ENCODE measurements at places on chromosomes 16 and 17. TPM values are rescaled to one million over a fixed set of nuclear protein-coding genes. Genes with fewer than 3 reads are reported as not detected.

STH gene
- not detected for polyA plus RNA-seq

- H3K27me3 ChIP-seq = no peaks in the 10 kb centered on the region
- no peaks in the 10 kb centered on the region for H3K36me3 ChIP-seq
- no peak overlapping the region for H3K4me3 ChIP-seq
- no peak for DNase-seq
- H3K27ac ChIP-seq = no peak overlapping the region
These were observed 55.4 kb downstream of the COPRS start for GRCh38 chr17:31803494-31804213.

GRCh38 chr16:88264641-88265285 is 118.0 kb upstream of the ZNF469 start:
- H3K27me3 ChIP-seq = no peaks in the 10 kb centered on the region
- no peaks in the 10 kb centered on the region for H3K4me1 ChIP-seq
- H3K4me3 ChIP-seq = no peak overlapping the region
- peak overlapping the region; percentile 47 for H3K27ac ChIP-seq
- H3K36me3 ChIP-seq = no peaks in the 10 kb centered on the region

GRCh38 chr16:25045696-25046381 is 30.7 kb upstream of the ARHGAP17 start:
- H3K4me3 ChIP-seq = no peak overlapping the region
- no peak for DNase-seq
- no peaks in the 10 kb centered on the region for H3K27me3 ChIP-seq
- H3K4me1 ChIP-seq = peaks cover 23% of the 10 kb centered on the region

- H3K4me1 ChIP-seq = peaks cover 53% of the 10 kb centered on the region
- no peak overlapping the region for H3K27ac ChIP-seq
These were observed 1.6 kb downstream of the CISD3 start for GRCh38 chr17:38731526-38732294.

OR1A1 gene
- polyA plus RNA-seq = not detected

GRCh38 chr16:65032387-65032786 is 89.5 kb downstream of the CDH11 start:
- H3K27me3 ChIP-seq = no peaks in the 10 kb centered on the region
- H3K36me3 ChIP-seq = no peaks in the 10 kb centered on the region
- H3K27ac ChIP-seq = no peak overlapping the region

DNA sequence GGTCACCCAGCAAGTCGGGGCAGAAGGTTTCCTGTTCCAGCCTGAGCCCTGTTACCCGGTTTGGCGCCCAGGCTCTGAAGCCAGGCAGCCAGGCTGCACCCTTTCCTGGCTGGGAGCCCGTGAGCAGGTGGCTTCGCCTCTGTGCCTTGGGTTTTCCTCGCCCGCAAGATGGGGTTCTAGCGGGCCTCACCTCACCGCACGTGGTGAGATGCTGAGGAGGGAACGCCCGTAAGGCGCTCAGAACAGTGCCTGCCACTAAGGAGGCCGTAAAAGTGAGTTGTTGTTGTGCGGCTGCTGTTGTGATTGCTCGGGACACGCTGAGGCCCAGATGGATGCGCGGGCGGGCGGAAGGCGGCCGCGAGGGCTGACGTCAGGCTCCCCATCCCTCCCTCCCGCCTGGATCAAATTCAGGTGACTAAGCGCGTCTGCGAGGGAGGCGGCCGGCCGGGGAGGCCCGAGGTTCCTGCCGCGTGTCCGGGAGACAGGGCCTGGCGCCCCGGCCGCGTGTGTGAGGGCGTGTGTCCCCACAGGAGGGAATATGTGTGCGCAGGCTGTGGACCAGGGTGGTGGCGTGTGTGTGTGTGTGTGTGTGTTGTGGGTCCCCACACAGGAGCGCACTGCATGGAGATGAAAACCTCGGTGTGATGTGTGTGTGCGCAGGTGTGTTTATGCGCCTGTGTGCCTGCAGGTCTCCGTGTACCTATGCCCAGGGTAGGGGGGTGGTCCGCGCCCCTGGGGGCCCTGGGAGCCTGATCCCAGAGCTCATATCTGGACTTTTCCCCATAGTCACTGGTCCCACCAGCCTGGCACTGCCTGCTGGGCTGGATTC is 4.3 kb downstream of the CAMKK1 start:
- peak overlapping the region; percentile 43 for H3K27ac ChIP-seq
- H3K4me3 ChIP-seq = no peak overlapping the region
- no peaks in the 10 kb centered on the region for H3K36me3 ChIP-seq
- no peak for DNase-seq

SOCS3 gene
- 38.9 TPM for polyA plus RNA-seq

DNA sequence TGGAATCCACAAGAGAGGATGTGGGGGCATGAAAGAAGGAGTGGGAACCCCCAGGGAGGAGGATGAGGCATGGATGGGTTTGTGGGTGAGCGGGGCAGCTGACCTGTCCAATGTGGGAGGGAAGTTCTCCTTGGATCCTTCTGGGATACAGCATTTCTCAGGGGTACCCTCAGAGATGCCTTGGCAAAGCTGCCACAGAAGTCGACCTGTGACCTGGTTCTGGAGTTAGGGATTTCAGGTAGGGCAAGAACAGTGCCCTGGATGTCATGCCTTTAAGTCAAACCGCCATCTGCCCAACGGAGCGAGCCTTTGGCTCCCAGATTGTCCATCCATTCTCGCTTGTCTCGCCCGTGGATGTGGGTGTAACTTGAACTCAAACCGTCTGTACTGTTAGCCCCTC is 30.0 kb downstream of the WSCD1 start:
- no peak overlapping the region for H3K27ac ChIP-seq
- H3K27me3 ChIP-seq = no peaks in the 10 kb centered on the region
- H3K36me3 ChIP-seq = no peaks in the 10 kb centered on the region

- DNase-seq = no peak
- no peaks in the 10 kb centered on the region for H3K27me3 ChIP-seq
- no peaks in the 10 kb centered on the region for H3K36me3 ChIP-seq
- H3K4me1 ChIP-seq = peaks cover 55% of the 10 kb centered on the region
These were observed 267.9 kb downstream of the CPPED1 start for GRCh38 chr16:12535535-12536411.

PLA2G10 gene
- polyA plus RNA-seq = not detected

GRCh38 chr16:26606381-26607150 is 460.2 kb upstream of the C16orf82 start:
- DNase-seq = no peak
- no peaks in the 10 kb centered on the region for H3K27me3 ChIP-seq
- no peak overlapping the region for H3K27ac ChIP-seq
- H3K4me3 ChIP-seq = no peak overlapping the region
- H3K36me3 ChIP-seq = no peaks in the 10 kb centered on the region

DNA sequence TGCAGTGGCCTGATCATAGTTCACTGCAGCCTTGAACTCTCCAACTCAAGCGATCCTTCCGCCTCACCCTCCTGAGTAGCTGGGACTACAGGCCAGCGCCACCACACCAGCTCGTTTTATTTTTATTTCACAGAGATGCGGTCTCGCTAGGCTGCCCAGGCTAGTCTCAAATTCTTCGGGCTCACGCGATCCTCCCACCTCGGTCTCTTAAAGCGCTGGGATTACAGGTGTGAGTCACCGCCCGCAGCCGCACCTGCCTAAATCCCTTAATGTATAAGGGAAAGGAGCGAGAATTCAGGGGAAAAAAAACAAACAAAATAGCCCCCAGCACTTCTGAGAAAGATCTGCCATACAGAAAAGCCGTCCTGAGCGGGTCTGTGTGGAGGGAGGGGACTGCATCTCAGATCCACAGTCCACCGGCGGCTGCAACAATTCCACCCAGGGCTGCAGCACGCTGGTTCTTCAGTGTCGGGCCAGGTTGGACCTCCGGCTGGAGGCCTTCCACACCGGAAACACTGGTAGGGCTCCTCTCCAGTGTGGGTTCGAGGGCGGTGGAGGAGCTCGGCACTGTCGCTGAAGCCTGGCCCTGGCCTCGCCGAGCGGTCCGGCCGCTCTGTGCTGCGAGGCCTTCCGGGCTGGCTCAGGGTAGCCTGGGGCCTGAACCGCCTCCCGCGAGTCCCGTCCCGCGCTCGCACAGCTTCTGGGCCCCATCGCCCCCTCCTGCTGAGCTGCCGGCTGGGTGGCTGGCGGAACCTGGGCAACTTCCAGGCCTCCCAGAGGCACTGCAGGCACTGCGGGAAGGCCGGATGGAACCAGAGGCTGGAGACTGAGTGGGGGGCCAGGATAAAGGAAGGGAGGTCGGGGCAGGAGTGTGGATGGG is 7.0 kb downstream of the ZNF843 start:
- H3K27ac ChIP-seq = no peak overlapping the region
- no peak for DNase-seq
- H3K36me3 ChIP-seq = no peaks in the 10 kb centered on the region

DNA sequence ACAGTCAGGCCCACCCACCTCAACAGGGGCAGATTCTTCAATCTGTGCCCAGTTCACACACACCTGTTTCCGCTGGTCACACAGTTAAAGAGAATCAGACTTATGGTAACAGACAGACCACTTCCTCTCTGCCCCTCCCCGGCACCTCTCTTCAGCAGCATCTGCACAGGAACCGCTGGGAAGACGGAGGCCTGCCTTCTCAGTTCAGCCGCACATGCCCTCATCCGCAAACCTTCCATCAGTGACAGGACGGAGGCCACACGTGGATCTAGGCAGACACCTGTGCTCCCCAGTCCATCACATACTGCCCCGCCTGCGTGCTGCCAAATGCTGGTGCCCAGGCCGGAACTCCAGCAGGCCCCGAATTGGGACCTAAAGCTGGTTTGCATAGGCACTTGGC is 10.3 kb downstream of the PHB1 start:
- no peaks in the 10 kb centered on the region for H3K27me3 ChIP-seq
- no peak overlapping the region for H3K4me3 ChIP-seq
- H3K27ac ChIP-seq = peak overlapping the region; percentile 33

KCNJ2 gene
- not detected for polyA plus RNA-seq

- H3K36me3 ChIP-seq = no peaks in the 10 kb centered on the region
- H3K4me3 ChIP-seq = no peak overlapping the region
- H3K4me1 ChIP-seq = peaks cover 45% of the 10 kb centered on the region
- no peak overlapping the region for H3K27ac ChIP-seq
- no peaks in the 10 kb centered on the region for H3K27me3 ChIP-seq
These were observed 36.8 kb downstream of the TNRC6C start for GRCh38 chr17:77995146-77995852.

All from CD8-positive, alpha-beta memory T cell (primary cell).